Karpas-422 (cell line): ENCODE measurements at places on chromosomes 1 and 21. TPM values are rescaled to one million over a fixed set of nuclear protein-coding genes. Genes with fewer than 3 reads are reported as not detected.

CENPF gene
- 44.0 and 54.1 TPM in 2 replicates for total RNA-seq

SLC39A1 gene
- total RNA-seq = 27.1 and 59.5 TPM in 2 replicates

SLC45A1 gene
- total RNA-seq = not detected in 2 replicates

PYHIN1 gene
- total RNA-seq = not detected in 2 replicates

ANXA9 gene
- total RNA-seq = 0.19 and 0.47 TPM in 2 replicates

EDEM3 gene
- 28.9 and 49.7 TPM in 2 replicates for total RNA-seq

DNA sequence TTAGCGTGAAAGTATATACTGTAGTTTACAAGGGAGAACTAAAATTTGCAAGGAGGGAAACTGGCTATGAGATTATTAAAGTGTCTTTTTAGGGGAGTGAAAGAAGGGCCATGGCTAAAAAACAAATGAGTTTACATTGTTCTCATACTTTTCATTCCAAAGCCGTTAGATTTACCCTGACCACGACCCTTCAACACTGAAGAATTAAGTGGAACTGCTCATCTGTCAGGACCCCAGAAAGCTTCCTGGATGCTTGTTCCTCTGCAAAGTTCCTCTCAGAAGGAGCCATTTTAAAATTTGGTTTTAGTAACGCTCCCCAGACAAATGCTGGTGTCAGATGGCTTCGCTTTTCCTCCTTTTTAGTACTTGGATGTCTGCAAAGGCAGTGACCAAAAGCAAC is 82.7 kb upstream of the ZBTB18 start:
- no peak for DNase-seq
- no peaks in the 10 kb centered on the region for H3K27me3 ChIP-seq
- no peaks in the 10 kb centered on the region for H3K4me1 ChIP-seq
- no peaks in the 10 kb centered on the region for H3K36me3 ChIP-seq
- no peak overlapping the region for H3K4me3 ChIP-seq
- no peak overlapping the region for H3K27ac ChIP-seq

DNA sequence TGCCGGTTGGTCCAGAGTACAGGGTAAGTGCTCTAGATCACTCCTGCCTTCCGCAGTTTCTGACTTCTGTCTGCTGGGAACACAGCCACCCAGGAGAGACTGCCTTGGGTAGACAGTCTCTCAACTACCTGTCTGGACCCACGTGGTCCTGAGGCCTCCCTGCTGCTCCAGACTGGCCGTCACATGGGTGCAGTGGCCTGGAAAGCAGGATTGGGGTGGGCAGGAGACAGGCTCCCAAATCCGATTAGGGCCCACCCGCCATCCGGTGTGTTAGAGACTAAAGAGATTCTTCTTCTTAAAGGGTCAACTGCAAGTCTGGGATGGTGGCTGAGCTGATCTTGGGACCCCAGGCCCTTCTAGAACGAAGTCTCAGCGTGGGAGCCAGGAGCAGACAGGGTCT is 105.5 kb downstream of the EBNA1BP2 start:
- no peaks in the 10 kb centered on the region for H3K36me3 ChIP-seq
- no peaks in the 10 kb centered on the region for H3K27me3 ChIP-seq
- DNase-seq = no peak
- no peak overlapping the region for H3K27ac ChIP-seq

DNA sequence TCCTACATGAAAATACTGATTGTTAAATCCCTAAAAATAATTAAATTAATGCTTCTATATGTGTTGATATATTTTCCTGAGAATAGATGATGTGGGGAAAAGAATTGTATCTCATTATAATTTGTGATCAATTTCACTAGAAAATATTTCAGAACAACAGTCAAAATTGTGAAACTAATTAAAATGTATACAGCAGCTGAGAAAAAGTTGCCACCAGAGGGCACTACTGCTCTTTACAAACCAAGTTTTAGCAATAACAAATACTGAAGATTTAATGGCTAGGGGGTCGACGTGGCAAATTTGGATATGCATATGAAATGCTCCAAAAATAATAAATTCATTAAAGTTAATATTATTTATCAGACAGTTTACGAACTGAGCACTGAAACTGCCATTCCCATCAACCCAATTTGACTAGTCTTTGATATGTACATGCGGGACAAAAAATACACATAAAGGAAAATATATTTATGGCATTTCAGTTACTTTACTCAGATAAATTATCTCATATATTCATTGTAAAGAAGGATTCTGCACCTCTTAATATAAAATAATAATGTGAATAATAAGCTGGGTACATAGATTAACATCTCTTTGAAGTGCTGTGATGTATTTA is 96.3 kb upstream of the TMPRSS15 start:
- H3K4me1 ChIP-seq = no peaks in the 10 kb centered on the region
- H3K27ac ChIP-seq = no peak overlapping the region
- H3K27me3 ChIP-seq = no peaks in the 10 kb centered on the region
- DNase-seq = peak; percentile 83
- H3K4me3 ChIP-seq = no peak overlapping the region
- H3K36me3 ChIP-seq = no peaks in the 10 kb centered on the region

GRCh38 chr1:74753104-74753503 is 20.2 kb downstream of the TYW3 start:
- H3K4me1 ChIP-seq = no peaks in the 10 kb centered on the region
- peaks cover 69% of the 10 kb centered on the region for H3K36me3 ChIP-seq
- no peak overlapping the region for H3K4me3 ChIP-seq
- no peak overlapping the region for H3K27ac ChIP-seq

- no peaks in the 10 kb centered on the region for H3K4me1 ChIP-seq
- no peak for DNase-seq
- no peaks in the 10 kb centered on the region for H3K27me3 ChIP-seq
- H3K36me3 ChIP-seq = peaks cover 45% of the 10 kb centered on the region
Observed at GRCh38 chr1:212045981-212046380, 10.4 kb downstream of the DTL start.

DNA sequence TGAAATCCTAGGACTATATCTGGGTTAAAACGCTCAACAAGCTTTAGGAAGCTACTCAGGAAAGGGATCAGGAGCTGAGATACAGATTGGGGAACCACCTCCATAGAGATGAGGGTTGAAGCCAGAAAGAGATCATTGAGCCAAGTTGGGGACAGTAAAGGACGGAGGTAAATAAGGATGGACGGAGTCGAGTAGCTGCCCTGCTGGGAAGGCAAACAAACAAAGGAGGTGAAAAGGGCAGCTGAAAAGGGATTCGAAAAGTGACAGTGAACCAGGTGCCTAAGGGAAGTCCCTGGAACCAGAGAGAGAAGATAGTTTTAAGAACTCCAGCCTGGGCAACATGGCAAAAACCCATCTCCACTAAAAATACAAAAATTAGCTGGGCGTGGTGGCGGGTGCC is 6.3 kb upstream of the CAMSAP2 start:
- no peak overlapping the region for H3K4me3 ChIP-seq
- no peaks in the 10 kb centered on the region for H3K27me3 ChIP-seq
- no peak overlapping the region for H3K27ac ChIP-seq

DNA sequence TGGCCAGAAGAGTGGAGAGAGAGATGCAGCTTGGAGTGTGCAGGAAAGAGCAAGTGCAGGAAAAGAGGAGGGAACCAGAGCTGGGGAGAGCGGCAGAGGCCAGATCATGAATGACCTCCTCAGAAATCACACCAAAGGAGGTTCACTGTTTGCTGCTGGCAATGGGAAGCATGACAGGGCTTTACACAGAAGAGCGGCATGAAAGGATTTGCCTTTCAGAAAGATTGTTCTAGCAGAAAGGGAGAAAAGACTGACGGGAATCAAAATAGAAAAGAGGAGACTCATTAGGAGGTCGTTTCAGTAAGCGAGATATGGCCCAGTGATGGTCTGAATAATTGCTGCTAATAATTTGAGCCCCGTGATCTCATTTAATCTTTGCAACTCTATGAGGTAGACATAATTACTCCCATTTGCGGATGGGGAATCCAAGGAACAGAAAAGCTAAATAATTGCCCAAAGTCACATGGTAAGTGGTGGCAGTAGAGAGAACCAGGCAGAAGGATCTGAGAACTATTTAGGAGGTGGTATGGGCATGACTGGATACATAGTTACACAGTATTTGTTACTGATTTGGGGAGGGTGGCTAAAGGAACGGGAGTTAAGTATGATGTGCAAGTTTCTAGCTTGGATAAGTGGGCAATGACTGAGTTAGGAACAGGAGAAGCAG is 12.5 kb upstream of the HNRNPR start:
- no peak overlapping the region for H3K4me3 ChIP-seq
- no peaks in the 10 kb centered on the region for H3K4me1 ChIP-seq
- DNase-seq = no peak

DNA sequence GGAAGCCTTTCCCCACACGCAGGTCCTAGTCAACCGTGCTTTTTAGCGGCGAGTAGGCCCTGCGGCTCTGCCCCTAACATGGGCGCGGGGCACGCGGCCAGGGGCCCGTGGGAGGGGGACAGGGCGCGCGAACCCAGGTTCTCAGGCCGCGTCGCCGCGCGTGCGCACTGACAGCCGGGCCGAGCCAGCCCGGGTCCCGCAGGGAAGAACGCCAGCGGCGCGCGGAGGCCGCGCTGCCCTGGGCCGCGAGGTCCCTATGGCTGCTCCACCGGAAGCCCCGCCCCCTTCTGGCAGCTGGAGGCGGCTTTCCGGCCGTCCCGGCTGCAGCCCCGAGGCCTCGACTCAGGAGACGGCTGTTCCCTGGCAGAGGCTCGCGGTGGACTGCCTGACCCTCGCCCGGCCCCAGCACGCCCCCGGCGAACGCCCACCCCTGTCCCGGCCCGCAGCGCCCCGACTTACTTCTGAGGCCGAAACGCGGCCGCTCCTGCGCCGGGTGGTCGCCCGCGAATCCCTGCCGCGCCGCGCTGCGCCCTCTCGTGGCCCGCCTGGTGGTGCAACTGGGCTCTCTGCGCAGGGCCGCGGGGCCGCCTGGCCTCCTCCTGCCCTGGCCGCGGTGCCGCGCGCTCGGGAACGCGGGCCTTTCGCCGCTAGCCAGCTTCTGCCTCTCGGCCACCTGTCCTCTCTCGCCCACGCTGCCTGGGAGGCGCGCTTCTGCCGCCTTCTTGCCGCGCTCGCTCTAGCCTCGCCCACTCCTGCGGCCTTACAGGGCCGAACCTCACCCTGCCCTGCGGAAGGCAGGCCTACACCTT is 16.6 kb upstream of the RIPPLY3 start:
- no peak overlapping the region for H3K27ac ChIP-seq
- H3K27me3 ChIP-seq = no peaks in the 10 kb centered on the region
- H3K4me3 ChIP-seq = peak overlapping the region; percentile 74
- peak; percentile 95 for DNase-seq
- H3K36me3 ChIP-seq = no peaks in the 10 kb centered on the region

GRCh38 chr1:55222152-55222551 is 7.0 kb upstream of the USP24 start:
- H3K27me3 ChIP-seq = no peaks in the 10 kb centered on the region
- H3K27ac ChIP-seq = no peak overlapping the region
- no peaks in the 10 kb centered on the region for H3K36me3 ChIP-seq
- H3K4me3 ChIP-seq = no peak overlapping the region
- H3K4me1 ChIP-seq = peaks cover 11% of the 10 kb centered on the region
- no peak for DNase-seq

- peaks cover 25% of the 10 kb centered on the region; the same call in 1 of the 2 replicates for H3K36me3 ChIP-seq
- no peak for DNase-seq
- H3K4me3 ChIP-seq = no peak overlapping the region
- H3K4me1 ChIP-seq = peaks cover 69% of the 10 kb centered on the region
- H3K27me3 ChIP-seq = no peaks in the 10 kb centered on the region
Observed at GRCh38 chr1:161115132-161115711, 2.6 kb downstream of the PFDN2 start.

- no peak overlapping the region for H3K4me3 ChIP-seq
- no peaks in the 10 kb centered on the region for H3K27me3 ChIP-seq
- no peak overlapping the region for H3K27ac ChIP-seq
- H3K4me1 ChIP-seq = no peaks in the 10 kb centered on the region
- DNase-seq = no peak
Observed at GRCh38 chr1:183952101-183952500, 85.4 kb downstream of the COLGALT2 start.

DNA sequence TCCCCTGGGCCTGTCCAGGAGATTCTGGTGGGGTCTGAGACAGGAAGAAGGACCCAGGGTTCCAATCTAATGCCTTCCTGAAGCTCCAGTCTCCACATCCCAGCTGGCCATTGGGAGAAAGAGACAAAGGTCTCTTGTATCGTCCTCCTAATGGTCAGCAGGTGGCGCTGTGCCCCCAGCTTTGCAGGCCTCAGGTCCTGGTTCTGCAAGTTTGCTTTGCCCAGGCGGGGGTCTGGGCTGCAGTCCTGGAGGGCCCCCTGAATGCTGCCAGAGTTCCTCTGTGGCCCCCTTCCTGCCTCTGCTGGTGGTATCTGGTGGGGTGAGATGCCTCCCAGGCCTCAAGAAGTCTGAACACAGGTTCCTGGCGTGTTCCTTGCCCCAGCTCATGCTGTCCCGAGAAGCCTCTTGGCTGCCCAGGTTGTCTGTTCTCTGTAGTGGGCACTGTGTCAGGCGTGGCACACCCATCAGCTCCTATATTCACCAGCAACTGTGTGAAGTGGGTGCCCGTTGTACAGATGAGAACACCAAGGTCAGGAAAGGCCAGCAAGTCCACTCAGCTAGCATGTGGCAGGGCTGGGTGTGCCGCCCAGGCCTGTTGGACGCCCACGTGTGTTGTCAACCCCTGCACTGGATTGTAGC is 33.8 kb upstream of the CSF3R start:
- no peak overlapping the region for H3K4me3 ChIP-seq
- H3K27ac ChIP-seq = no peak overlapping the region
- no peaks in the 10 kb centered on the region for H3K4me1 ChIP-seq
- no peaks in the 10 kb centered on the region for H3K27me3 ChIP-seq
- DNase-seq = peak; percentile 81
